ENCODE measurements at places on chromosomes 6 and 20. TPM values are rescaled to one million over a fixed set of nuclear protein-coding genes. Genes with fewer than 3 reads are reported as not detected.
A peak's percentile ranks its signal among the peaks of the same experiment; 100 is the strongest.

Gene TBC1D32
- polyA plus RNA-seq, result 4.5 TPM

Gene APOM
- polyA plus RNA-seq, result 4.7 TPM

Gene TRIM40
- polyA plus RNA-seq, result not detected

Gene GABRR1
- polyA plus RNA-seq, result not detected

Gene SH3BGRL2
- polyA plus RNA-seq, result 2.2 TPM

Gene CLPSL2
- polyA plus RNA-seq, result not detected

Gene PLN
- polyA plus RNA-seq, result 3.9 TPM

Gene HRH3
- polyA plus RNA-seq, result not detected

Gene DCDC2
- polyA plus RNA-seq, result not detected

Gene TRMT6
- 10.4 TPM for polyA plus RNA-seq

Gene BPHL
- 10.8 TPM for polyA plus RNA-seq

Gene SMOC2
- polyA plus RNA-seq, result 4.5 TPM

GRCh38 chr20:49568278-49569151 is 578 bp upstream of the PTGIS start:
- no peak for DNase-seq

- DNase-seq, result peak; percentile 82
These were observed at the start of gene RGS17 for GRCh38 chr6:153131037-153131981. Gene RGS17, minus strand, starts transcription at chr6:153131282. Its CDS starts 87,264 bp downstream, at chr6:153044018.

- DNase-seq, result no peak
These were observed 147.6 kb upstream of the TAB2 start for GRCh38 chr6:149169761-149170511.

GRCh38 chr6:166413491-166413951 is 30.8 kb upstream of the MPC1 start:
- peak; percentile 68 for DNase-seq

DNA sequence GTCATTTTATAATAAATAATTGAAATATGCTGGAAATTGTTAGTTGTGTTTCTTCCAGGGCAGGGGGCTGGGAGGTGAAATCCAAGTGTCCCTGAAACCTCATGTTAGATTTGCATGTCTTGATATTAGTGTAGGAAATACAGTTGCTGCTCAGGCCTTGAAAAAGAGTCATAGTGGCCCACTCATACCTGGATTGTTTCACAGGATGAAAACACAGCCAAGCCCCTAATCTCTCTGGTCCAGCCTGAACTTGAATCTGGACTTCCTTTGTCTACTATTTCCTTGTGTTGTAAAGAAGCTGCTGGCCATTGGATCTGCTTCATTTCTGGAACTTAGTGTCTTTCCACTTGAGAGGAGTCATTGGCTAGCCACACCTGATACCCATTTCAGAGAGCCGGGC is 108.8 kb upstream of the JARID2 start:
- DNase-seq, result no peak

GRCh38 chr20:33680686-33681085 is 5.5 kb downstream of the E2F1 start:
- no peak for DNase-seq

DNA sequence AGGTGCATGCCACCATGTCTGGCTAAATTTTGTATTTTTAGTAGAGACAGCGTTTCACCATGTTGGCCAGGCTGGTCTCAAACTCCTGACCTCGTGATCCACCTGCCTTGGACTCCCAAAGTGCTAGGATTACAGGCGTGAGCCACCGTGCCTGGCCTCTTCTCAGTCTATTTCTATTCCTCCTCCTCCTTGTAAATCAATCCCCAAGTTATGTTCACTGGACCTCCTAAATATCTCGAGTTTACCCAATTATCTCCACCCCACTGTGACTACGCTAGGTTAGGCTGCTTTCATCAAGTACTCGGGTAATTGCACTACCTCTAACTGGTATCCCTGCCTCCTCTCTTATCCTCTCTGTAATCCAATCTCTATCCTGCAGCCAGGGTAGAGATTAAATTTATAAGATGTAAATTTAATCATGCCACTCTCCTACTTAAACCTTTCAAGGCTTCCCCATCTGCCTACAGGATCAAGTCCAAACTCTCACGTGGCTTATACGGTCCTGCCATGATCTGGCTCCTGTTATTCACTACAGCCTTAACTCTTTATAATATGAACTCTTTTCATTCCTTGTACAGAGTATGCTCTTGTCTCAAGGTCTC is 837 bp upstream of the MAD2L1BP start:
- DNase-seq, result no peak

- DNase-seq, result no peak
These were observed 5.7 kb downstream of the HCK start for GRCh38 chr20:32057656-32058184.

DNA sequence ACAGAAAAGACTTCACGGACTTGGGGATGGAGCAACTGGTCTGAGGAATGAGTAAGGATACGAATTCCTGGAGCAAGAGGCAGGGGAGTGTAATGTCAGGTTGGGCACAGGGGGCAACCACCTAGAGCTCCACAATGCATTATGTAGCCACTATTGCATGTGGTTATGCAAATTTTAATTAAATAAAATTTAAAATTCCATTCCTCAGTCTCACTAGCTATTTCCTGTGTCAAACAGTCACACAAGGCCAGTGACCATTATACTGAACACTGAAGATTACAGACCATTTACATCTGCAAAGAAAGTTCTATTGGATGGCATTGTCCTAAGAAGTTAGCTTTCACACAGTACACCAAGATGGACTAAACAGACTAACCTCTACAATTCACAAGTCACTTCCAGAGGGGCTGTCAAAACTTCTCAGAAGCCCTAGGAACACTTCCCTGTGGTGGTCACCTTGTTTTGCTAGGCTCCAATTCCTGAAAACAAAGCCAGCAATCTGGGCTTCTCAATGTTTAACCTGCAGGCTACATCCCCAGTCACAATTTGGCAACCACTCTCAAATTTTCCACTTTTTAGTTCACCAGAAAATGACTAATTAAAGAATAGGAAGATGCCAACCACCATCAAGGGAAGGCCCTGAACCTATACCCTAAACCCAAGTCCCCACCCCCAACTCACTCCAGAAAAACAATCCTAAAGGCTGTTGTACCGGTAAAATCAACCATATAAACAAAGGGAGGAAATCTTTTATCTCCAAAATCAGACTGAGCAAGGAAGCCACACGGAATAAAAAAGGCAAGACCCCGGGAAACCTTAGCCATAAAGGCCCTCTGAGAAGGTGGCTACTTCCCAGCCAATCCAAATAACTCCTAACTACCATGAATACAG is 34.2 kb upstream of the C20orf203 start:
- DNase-seq, result no peak

DNA sequence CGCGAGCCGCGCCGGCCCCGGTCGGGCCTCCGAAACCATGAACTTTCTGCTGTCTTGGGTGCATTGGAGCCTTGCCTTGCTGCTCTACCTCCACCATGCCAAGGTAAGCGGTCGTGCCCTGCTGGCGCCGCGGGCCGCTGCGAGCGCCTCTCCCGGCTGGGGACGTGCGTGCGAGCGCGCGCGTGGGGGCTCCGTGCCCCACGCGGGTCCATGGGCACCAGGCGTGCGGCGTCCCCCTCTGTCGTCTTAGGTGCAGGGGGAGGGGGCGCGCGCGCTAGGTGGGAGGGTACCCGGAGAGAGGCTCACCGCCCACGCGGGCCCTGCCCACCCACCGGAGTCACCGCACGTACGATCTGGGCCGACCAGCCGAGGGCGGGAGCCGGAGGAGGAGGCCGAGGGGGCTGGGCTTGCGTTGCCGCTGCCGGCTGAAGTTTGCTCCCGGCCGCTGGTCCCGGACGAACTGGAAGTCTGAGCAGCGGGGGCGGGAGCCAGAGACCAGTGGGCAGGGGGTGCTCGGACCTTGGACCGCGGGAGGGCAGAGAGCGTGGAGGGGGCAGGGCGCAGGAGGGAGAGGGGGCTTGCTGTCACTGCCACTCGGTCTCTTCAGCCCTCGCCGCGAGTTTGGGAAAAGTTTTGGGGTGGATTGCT is 1.3 kb downstream of the VEGFA start:
- peak; percentile 89 for DNase-seq

DNA sequence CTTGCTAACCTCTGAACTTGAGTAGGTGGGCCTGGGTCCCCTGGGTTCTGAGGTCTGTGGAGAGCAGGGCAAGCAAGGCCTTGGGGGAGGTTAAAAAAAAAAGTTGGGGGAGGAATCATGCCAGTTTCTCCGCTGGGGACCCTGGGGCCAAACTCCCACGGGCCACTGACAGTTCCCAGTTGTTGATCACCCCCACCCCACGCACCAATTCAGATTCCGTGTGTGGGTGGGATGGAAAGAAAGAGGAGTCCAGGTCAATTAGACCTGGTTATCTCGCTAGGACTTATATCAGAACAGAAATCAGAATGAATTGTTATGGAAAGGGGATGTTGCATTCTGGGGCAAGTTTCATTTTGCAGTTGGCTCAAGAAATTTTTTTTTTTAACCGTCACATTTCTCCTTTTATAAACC is 46.7 kb upstream of the SUPT3H start:
- no peak for DNase-seq

GRCh38 chr6:101582792-101583191 is 189.3 kb downstream of the GRIK2 start:
- DNase-seq, result no peak

GRCh38 chr6:106448000-106448426 is 87.5 kb downstream of the CRYBG1 start:
- DNase-seq, result peak; percentile 89

- no peak for DNase-seq
These were observed 295.7 kb upstream of the TSHZ2 start for GRCh38 chr20:52676283-52676995.

DNA sequence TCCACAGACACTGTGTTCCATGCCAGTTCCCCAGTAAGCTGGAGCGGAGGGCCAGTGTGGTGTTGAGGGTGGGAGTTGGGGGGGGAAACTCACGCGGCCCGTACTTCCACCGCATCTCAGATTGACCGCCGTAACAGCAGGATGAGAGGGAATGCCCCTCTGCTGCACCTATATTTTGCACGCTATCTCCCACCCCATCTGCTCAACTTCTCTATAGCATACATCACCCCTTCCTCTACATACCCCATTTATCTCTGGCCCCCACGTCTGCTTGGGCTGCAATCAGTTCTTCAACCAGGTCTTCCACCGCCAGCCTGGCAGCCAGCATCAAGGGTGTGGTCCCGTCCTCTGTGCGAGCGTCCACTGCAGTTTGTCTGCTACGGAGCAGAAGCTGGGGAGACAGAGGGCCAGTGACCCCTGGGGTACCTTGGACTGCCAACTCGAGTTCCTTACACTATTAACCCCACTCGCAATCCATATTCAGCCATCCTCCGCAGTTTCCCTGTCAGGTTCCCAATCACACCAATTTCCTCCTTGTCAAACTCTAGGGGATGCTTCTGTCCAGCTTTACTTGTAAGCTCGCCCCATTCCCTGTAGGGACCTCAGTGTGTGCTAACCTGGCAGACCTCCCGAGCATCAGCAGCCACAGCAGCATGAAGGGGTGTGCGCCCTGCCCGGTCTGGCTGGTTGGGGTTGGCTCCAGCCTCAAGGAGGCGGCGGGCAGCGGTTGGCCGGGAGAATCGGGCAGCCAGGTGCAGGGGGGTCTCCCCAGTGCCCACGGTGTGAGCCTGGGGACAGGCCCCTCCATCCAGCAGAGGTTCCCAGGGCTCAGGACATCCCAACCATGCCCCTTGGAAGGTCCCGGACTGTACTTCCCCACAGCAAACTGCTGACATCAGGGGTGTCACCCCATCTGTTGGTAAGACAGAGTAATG is 4.5 kb upstream of the GPSM3 start:
- peak; percentile 90 for DNase-seq

DNA sequence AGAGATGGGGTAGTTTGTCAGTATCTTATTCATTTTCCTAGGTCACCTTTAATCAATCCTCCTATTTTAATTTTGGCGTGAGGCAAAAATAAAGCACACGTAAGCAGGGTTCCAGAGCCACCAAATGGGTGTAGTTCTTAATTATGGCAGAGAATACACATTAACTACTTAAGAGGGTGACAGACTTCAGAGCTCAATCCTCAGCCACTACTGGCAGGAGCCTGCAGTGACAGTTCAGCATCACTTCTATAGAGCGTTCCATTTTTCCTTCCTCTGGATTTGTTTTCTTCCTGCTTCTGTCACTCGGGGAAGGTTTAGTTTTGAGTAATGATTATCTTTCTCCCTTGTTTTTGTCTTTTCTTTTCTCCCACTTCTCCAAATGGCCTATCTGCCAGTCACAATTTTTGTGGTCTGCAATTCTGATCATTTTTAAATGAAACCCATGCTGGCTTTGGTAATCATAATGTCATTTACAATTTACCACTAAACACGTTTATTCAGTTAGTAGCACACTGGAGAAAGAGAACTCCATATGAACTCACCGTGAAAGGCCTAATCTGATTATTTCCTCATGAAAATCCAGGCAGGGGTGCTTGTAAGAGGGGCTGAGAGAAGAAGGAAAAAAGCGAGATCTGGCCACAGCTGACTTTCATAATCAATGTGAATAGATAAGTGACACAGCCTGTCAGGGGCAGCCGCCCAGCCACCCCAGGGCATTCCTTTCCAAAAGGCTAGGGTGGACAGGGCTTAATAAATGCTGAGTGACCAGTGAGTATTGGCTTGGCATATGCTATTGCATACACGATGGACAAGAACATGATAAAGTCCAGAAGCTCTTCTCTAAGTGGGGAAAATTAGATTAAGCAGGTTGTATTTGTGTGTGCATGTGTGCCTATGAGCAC is 412.1 kb downstream of the PKHD1 start:
- DNase-seq, result no peak

- DNase-seq, result no peak
These were observed 40.5 kb downstream of the HMGN3 start for GRCh38 chr6:79193971-79194370.

- DNase-seq, result no peak
These were observed 150.8 kb downstream of the ASCC3 start for GRCh38 chr6:100730001-100730980.

- peak; percentile 64 for DNase-seq
These were observed 7.1 kb downstream of the NPEPL1 start for GRCh38 chr20:58699623-58700107.

DNA sequence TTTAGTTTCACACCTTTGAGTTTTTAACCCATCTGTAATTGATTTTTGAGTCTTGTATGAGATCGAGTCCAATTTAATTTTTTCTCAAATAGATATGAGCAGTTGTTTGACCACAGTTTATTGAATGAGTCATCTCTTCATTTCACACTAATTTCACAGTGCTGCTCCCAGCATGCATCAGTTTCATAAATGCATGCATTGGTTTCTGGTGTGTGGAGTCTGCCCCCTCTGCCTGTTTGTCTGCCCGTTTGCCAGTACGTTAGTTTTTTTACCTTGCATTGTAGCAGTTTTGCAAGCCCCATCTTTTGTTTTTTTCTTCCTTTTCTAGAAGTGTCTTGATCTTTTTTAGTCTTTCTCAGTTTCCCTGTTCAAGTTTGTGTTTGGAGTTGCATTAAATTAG is 11.9 kb downstream of the SLX4IP start:
- DNase-seq, result no peak

GRCh38 chr6:44771647-44772415 is 384.3 kb downstream of the CDC5L start:
- no peak for DNase-seq

- DNase-seq, result no peak
These were observed 19.0 kb upstream of the TRDN start for GRCh38 chr6:123655521-123656306.

- DNase-seq, result peak; percentile 54
These were observed 33.8 kb downstream of the CD40 start for GRCh38 chr20:46151936-46152335.

DNA sequence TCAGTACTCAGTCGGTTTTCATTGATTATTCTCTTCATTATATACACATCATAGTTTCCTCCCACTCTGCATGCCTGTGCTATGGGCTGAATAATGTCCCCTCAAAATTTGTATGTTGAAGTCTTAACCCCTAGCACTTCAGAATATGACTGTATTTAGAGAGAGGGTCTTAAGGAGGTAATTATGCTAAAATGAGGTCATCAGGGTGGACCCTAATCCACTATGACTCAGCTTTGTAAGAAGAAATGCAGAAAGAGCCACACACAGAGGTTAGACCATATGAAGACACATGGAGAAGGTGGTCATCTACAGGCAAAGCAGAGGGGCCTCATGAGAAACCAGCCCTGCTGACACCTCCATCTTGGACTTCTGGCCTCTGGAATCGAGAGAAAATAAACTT is 15.8 kb downstream of the ABHD12 start:
- no peak for DNase-seq

Data from spleen (tissue), 13 donors.